ENCODE measurements at places on chromosomes 5 and 9. TPM values are rescaled to one million over a fixed set of nuclear protein-coding genes. Genes with fewer than 3 reads are reported as not detected.

- no peak for DNase-seq
- no peaks in the 10 kb centered on the region for H3K36me3 ChIP-seq
- no peak overlapping the region for H3K4me3 ChIP-seq
Observed at GRCh38 chr5:60162441-60162840, 268.9 kb upstream of the PDE4D start.

SPINK7 gene
- polyA plus RNA-seq = not detected

GRCh38 chr5:65102976-65103711, 334.4 kb downstream of the CWC27 start:
- DNase-seq = peak; percentile 67
- H3K27ac ChIP-seq = peak overlapping the region; percentile 57
- peak overlapping the region; percentile 60 for H3K4me3 ChIP-seq
- H3K4me1 ChIP-seq = peaks cover 14% of the 10 kb centered on the region
- no peaks in the 10 kb centered on the region for H3K36me3 ChIP-seq

DNA sequence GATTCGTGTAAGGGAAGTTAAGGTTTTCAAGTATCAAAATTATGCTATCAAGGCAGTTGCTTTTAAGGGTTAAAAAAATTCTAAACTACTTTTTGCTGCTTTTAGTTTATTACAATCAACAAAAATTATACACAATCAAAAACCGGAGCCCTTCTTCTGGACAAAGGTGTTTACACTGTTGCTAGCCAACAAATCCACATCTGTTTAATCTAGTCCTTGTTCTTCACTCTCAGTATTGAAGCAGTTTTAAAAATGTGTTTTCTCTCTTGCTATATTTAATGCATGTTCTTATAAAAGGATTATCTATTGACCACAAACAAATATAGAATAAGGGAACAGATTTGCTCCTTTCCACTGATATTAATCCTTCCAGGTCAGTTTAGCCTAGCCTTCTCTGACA, 2.5 kb downstream of the FEM1C start:
- DNase-seq = no peak
- peaks cover 69% of the 10 kb centered on the region for H3K4me1 ChIP-seq
- no peaks in the 10 kb centered on the region for H3K27me3 ChIP-seq

- no peak overlapping the region for H3K27ac ChIP-seq
- no peaks in the 10 kb centered on the region for H3K4me1 ChIP-seq
- H3K27me3 ChIP-seq = no peaks in the 10 kb centered on the region
- H3K36me3 ChIP-seq = no peaks in the 10 kb centered on the region
Observed at GRCh38 chr5:28512648-28513047, 1474.3 kb upstream of the CDH9 start.

GRCh38 chr5:11715461-11716196, 188.6 kb downstream of the CTNND2 start:
- no peak overlapping the region for H3K27ac ChIP-seq
- no peaks in the 10 kb centered on the region for H3K27me3 ChIP-seq
- no peak for DNase-seq
- H3K36me3 ChIP-seq = no peaks in the 10 kb centered on the region
- no peaks in the 10 kb centered on the region for H3K4me1 ChIP-seq

DNA sequence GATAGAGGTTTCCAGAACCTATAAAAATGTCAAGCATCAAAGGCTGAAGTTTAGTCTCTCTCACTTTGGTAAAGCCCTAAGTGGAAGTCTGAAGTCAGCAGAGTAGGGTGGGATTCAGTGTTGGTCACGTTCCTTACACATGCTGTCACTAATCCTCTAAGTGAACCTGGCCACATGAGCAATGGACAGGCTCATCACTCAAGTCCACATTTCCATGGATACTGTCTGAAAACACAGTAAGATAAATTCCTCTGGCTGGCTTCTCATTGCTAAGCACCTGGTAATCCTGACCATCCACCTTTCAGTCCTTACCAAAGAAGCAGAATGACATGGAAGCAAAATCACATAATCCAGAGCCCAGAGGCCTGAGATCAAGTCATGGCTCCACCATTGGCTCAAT, 43.8 kb downstream of the GNA14 start:
- H3K27ac ChIP-seq = no peak overlapping the region
- DNase-seq = no peak
- H3K27me3 ChIP-seq = no peaks in the 10 kb centered on the region
- no peak overlapping the region for H3K4me3 ChIP-seq
- H3K36me3 ChIP-seq = no peaks in the 10 kb centered on the region
- H3K4me1 ChIP-seq = no peaks in the 10 kb centered on the region

CAMSAP1 gene
- polyA plus RNA-seq = 0.76 TPM

GRCh38 chr5:37722236-37723161, 117.3 kb downstream of the GDNF start:
- H3K27ac ChIP-seq = no peak overlapping the region
- H3K4me1 ChIP-seq = peaks cover 17% of the 10 kb centered on the region

TGFBI gene
- polyA plus RNA-seq = 3.7 TPM

DNA sequence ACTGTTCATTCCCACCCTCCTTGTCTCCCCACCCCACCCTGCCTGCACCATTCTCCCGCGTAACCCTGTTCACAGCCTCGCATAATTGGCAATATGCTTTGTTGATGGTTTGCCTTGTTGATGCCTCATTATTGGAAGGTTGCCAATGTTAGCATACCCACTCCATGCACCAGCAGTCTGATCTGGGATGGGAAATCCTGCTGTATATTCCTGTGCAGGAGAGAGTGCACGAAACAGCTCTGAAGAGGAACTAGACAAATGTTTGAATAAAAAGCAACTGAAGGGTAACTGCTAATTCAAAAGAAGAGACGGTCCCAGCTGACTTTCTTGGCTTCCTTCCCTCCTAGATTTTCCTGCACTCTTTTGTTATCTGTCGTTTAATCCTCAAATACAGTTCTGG, 271.7 kb upstream of the TLE4 start:
- H3K4me1 ChIP-seq = no peaks in the 10 kb centered on the region
- H3K27me3 ChIP-seq = no peaks in the 10 kb centered on the region
- no peak for DNase-seq
- no peak overlapping the region for H3K27ac ChIP-seq

DNA sequence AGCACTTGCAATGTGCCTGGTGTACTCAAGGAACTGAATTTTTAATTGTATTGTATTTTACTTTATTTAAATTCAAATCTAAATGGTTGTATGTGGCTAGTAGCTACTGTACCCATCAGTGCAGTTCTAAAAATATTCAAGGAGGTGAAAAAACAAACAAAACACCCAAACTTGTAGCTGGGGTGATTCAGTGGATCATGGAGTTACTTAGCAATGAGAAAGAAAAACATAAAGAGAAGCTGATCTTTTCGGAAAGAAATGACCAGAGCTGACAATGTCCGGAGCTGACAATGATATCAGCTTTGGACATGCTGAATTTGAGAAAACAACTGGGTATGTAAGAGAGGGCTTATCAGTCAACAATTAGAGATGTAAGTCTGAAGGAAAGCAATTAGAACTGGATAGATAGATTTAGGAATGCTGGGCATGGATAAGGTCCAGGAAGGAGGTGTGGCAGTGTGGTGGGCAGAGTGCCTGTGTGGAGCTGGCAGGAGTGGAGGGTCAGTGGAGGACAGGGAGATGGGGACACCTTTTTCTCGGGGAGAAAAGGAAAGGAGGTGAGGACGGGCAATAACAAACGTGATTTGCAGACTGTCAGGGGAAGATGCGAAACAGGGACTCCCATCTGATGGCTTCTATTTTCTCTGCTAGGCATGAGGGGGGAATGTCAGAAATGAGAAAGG, 113.2 kb downstream of the DCP2 start:
- DNase-seq = no peak
- no peaks in the 10 kb centered on the region for H3K27me3 ChIP-seq
- no peaks in the 10 kb centered on the region for H3K36me3 ChIP-seq

TBC1D2 gene
- 11.0 TPM for polyA plus RNA-seq

GRCh38 chr5:110413856-110414255, 312.6 kb downstream of the TMEM232 start:
- H3K4me1 ChIP-seq = no peaks in the 10 kb centered on the region
- H3K36me3 ChIP-seq = no peaks in the 10 kb centered on the region
- no peak overlapping the region for H3K27ac ChIP-seq
- no peak overlapping the region for H3K4me3 ChIP-seq

DNA sequence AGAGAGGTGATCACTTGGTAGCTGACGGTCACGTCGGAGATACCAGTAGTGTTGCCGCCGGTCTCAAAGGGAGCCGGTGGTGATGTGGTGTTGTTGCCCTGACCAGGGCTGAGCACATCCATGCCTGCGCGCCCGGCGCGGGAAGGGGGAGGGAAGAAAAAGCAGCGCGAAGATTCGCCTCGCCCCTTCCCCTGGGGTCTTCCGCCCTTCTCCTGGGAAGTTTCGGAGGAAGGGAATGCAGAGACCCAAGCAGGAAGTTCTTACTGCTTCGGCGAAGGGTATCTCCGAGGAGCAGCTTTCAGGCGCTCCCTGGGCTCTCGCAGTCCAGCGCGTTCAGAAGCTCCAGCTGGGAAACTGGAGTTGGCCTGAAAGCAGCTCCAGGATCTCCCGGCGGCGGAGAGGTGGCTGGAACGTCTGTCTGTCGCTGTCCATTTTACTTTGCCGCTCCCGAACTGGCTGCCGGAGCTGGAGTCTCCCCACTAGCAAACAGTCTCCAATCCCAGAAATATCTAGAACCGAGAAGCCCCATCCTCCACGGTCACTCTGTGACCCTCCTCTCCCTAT, 565 bp downstream of the HTR1A start:
- no peaks in the 10 kb centered on the region for H3K36me3 ChIP-seq
- H3K27me3 ChIP-seq = no peaks in the 10 kb centered on the region
- no peak overlapping the region for H3K4me3 ChIP-seq
- H3K4me1 ChIP-seq = no peaks in the 10 kb centered on the region
- DNase-seq = no peak
- H3K27ac ChIP-seq = no peak overlapping the region

- H3K4me1 ChIP-seq = no peaks in the 10 kb centered on the region
- no peaks in the 10 kb centered on the region for H3K36me3 ChIP-seq
- DNase-seq = no peak
- H3K27me3 ChIP-seq = no peaks in the 10 kb centered on the region
- H3K4me3 ChIP-seq = no peak overlapping the region
Observed at GRCh38 chr5:52497133-52497693, 290.5 kb upstream of the ITGA1 start.

RMRP gene
- polyA plus RNA-seq = not detected

DNA sequence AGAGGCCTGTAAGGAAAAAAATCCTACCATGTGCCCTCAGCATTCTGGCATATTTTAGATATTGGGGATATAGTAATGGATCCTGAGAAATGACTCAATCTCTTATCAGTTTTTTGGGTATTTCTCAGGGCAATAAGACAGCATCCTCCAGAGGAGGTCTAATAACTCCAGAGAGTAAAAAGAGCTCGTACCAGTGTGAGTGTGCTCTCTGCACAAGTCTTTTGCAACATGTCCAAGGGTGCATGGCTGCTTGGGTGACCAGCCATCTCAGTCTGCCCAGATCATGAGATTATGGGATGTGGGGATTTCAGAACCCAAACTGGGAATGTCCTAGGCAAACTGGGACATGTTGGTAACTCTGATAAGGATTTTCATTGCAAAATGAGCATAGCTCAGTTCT, 15.3 kb downstream of the ASPN start:
- H3K27ac ChIP-seq = no peak overlapping the region
- no peaks in the 10 kb centered on the region for H3K27me3 ChIP-seq
- DNase-seq = no peak
- no peaks in the 10 kb centered on the region for H3K36me3 ChIP-seq
- no peaks in the 10 kb centered on the region for H3K4me1 ChIP-seq

DNA sequence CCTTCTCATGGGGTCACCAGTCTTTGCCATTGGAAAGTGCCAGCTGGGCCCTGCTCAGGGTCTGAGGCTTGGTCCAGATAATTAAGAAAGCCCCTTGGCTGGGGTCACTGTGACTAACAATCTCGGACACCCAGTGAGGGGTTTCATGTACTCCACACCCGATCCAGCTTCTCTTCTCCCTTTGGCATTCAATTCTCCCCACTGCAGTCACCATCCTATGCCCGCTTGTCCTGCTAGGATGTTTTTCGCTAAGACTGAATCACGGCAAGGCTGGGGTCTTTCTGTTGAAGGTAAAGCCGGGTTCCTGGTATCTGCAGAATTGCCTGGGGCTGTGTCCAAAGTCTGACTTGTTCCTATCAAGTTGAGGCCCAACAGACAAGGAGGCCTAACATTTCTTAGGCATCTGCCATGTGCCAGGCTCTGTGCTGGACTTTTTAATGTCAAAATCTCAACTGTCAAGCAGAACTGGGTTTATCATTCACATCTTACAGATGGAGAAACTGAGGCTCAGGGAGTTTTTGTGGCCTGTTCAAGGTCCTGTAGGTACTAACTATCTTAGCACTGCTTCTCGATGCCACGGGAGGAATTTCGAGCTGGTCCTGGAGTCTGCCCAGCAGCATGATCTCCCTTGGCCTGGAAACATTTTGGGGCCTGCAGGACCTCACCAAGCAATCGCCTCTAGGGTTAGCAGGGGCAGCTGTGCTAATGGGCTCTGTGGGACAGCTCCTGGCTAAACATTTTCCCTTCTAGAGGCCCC, 142.0 kb upstream of the ALDH1B1 start:
- H3K36me3 ChIP-seq = no peaks in the 10 kb centered on the region
- no peak for DNase-seq
- H3K27ac ChIP-seq = no peak overlapping the region
- no peaks in the 10 kb centered on the region for H3K4me1 ChIP-seq
- H3K4me3 ChIP-seq = no peak overlapping the region

GKAP1 gene
- polyA plus RNA-seq = 5.8 TPM

TMEM174 gene
- not detected for polyA plus RNA-seq

DNA sequence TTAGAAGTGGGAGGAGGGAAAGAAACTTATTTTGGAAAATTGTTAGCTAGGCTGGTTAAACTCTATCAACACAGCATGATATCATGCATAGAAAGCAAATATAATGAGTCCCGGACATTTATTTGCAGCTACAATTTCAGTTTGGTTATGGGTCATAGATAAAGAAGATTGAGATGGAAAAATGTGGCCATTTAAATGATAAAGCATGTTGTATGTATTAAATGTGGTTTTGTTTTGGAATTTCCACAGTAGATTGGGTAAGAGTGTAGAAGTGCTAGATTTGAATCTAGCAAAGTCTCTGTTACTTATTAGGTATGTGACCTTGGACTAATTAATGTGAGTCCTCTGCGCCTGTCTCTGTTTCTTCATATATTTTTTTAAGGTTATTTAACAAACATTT, 217.4 kb downstream of the KDM4C start:
- no peak for DNase-seq
- no peak overlapping the region for H3K4me3 ChIP-seq
- no peaks in the 10 kb centered on the region for H3K27me3 ChIP-seq
- H3K36me3 ChIP-seq = no peaks in the 10 kb centered on the region

CNTNAP3 gene
- not detected for polyA plus RNA-seq

FBP2 gene
- not detected for polyA plus RNA-seq

Data from CD4-positive, alpha-beta memory T cell (primary cell).